ENCODE measurements at places on chromosomes 11 and 22.
A peak's percentile ranks its signal among the peaks of the same experiment; 100 is the strongest.

- DNase-seq = no peak
Observed at GRCh38 chr11:43819926-43820325, 60.7 kb upstream of the ALKBH3 start.

GRCh38 chr11:12274056-12274455 lies 103.3 kb upstream of the PARVA start:
- DNase-seq = no peak

- no peak for DNase-seq
Observed at GRCh38 chr11:69939551-69940245, 120.5 kb upstream of the FGF3 start.

GRCh38 chr11:4195909-4196308 lies 101.3 kb downstream of the RRM1 start:
- no peak for DNase-seq

DNA sequence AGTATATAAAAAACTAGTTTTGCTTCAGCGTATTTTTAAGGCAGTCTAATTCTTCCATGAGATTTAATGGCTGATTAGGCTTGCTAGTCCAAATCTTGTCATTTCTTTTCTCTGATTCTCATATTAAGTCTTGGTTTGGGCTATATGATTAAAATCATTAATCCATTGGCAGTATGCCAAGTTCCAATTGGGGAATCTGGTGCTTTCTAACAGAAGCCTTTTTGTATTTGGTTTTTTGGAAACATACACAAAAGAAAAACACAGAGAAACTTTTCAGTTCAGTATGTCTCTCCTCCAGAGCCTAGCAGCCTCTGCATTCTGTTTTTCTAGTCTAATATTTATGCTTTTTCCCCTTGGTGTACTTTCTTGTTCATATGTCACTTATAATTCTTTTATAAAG lies 37.9 kb downstream of the SWAP70 start:
- no peak for DNase-seq

- DNase-seq = no peak
Observed at GRCh38 chr11:96219981-96220623, 122.9 kb downstream of the MAML2 start.

DNA sequence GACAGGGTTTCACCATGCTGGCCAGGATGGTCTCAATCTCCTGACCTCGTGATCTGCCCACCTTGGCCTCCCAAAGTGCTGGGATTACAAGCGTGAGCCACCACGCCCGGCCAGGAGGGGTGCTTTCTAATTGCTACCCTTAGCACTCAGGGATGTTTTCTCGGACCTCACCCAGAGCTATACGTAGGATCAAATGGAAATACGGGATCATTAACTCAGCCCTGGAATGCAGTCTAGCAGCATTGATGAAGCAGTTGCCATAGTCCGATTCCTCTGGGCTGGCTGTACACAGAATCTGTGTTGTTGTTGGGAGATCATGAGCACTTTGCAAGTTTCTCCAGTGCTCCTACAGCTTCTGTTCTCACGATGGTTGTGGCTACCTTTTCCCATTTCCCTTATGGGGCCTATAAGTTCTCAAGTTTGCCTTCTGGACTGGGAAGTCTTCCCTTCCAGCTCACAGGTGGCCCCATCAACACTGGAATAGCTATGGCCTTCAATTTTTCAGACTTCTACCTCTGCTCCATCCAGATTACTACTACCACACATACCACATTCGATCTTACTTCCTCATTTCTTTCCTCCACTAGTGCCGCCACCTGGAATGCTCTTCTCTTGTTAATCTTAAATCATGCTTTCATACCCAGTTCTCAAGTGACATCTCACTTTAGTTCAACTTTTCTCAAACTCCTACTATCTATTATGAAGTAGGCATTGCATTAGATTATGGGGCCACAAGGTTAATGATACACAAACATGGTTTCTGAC lies 16.1 kb upstream of the PCF11 start:
- no peak for DNase-seq

- no peak for DNase-seq
Observed at GRCh38 chr11:87974797-87975196, 200.4 kb downstream of the RAB38 start.

DNA sequence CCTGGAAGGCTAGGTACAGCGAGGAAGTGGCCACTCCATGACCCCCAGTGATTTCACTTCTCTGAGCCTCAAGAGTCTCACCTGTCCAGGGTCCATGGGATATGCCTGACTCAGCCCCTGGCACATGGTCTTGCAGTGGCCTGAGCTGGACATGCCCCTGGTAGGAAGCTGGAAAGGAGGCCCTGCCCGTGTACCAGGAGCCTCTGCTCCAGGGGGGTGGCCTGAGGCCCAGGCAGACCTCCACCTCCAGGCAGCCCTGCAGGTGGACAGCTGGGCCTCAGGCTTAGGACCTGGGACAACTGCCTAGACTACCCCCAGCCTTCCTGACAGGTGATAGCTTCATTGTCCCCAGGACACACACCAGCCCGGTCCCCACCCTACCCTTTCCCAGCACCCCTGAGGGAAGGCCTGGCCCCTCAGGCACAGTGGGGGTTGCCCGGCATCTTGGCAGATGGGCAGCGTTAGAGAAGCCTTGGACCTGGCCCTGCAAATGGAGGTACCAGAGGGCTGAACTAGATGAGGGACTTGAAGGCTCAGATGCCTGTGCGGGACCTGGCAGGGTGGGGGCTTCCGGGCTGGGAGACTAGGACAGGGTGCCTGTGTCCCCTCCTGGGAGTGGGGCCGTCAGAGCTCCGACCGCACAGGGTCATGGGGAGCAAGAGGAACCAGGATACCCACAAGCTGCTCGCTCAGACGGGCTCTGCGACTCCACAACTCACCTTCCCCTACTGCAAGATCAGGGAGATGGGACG lies 53.6 kb downstream of the CDKN1C start:
- DNase-seq = no peak

DNA sequence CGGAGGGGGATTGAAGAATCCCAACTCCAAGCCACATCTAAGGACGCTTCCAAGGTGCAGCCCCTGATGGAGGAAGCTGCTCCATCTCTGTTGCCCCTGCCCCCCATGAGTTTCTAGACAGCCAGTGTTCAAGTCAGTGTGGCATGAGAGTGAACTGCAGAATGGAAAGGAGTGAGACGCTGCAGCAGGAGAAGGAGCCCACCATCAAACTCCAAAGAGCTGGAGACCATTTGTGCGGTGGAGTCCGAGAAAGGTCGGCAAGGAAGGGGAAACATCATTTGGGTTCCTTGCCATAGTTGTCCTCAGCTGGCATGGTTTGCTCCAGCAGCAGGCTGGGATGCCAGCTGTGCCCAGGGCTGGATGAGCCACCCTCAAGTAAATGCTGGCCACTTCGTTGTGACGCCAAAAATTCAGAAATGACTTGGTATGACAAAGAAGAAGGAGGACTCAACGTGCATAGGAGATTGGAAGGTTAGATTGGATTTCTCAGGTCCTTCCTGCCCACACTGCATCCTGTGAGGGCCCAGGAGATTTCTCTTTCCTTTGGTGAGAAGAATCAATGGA lies 16.4 kb downstream of the APOL2 start:
- DNase-seq = no peak

GRCh38 chr22:27226666-27227065 lies 569.3 kb downstream of the MIAT start:
- no peak for DNase-seq

DNA sequence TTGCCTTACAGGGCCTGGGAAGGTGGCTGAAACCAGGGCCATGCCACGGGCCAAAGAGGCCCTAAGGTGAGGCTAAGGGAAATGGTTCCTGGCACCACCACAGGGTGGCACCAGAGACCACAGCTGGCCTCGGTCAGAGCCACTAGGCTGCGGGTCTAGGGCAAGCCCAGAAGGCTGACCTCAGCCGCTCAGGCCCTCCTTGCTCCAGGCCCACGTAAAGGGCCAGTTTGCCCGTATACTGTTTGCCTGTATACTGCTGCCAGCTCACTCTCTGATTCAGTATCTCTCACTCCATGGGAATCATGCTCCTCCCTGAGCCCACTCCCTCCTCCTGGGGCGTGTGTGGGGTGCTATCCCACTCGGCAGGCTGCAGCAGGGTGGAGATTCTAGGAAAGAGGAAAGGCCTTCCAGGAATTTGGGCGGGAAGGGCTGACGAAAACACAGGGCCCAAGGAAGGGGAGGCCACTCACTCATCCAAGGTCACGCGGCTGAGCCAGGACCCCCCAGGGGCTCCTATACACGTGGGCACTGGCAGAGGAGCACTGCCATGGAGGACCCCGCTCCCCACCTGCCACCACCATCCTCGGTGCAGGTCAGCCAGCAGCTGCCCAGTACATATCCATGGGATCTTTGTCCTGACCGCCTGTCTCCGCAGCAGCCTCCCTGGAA lies 62.4 kb downstream of the NECTIN1 start:
- DNase-seq = peak; percentile 24

GRCh38 chr22:45583504-45583903 lies 80.8 kb downstream of the FBLN1 start:
- no peak for DNase-seq

GRCh38 chr11:69088676-69089146 lies 40.0 kb downstream of the TPCN2 start:
- DNase-seq = no peak

- DNase-seq = no peak
Observed at GRCh38 chr11:80155412-80156017, 714.7 kb upstream of the TENM4 start.

GRCh38 chr11:16296273-16296672 lies 60.1 kb downstream of the SOX6 start:
- DNase-seq = no peak

DNA sequence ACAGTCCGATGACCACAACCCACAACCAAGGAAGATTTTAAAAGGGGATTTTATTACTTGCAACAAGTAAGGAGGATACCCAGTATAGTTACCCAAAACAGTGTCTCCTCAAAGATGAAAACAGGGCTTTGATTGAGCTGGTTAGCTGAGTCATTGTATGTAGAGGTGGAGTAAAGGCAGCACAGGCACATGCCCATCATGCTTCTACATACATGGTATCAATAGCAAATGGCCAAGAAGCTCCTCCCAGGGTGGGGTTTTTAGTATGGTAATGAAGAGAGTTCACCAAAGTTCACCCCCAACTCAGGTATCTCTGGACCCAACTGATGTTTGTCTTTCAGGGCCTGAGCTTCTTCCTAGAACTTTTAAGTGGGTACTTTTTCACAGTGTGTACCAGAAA lies 157.1 kb upstream of the CEP126 start:
- DNase-seq = no peak

DNA sequence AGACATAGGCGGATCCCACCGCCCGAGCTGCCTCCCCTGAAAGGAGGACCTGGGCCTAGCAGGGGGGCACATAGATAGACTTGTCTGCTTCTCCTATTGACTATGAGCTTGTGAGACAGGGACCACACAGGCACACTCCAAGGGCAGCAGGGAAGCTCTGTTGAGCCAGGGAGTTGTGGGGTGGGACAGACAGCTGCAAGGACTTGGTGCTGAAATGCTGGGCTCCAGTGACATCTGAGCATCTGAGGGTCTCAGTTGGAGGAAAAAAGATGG lies 53.4 kb upstream of the ANO1 start:
- no peak for DNase-seq

DNA sequence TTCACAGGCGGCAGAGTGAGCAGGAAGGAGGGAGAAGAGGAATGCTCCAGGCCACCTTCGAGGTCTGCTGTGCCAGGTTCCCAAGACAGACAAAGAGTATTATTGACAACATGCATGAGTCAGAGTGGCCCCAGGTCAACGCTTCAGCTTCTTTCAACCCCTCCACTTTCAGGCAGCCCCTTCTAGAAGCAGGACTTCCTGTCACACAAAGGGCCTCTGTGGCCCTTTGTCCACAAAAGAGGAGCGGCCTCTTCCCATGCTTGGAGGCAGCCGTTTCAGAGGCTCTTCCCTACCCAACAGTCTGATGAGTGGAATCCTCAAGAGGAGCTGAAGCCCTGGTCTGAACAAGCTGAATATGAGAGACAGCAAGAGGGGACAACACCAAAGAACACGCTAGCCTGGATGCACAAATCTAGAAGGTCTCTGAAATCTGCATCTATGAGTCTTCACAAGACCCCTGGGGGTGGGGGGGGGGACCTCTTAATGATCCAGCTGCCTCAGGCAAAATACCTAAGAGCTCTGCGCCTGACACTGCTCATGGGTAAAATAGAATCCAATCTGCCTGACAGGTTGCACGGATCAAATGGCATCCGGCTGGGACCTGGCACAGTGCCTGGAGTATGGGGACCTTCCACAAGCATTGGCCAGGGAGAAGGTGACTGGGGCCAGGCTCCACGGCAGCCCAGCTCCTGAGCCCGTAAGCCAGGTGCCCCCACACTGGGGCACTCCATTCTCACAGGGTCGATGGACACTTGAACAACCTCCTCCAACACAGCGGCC lies 67.5 kb downstream of the PACSIN2 start:
- no peak for DNase-seq

- DNase-seq = no peak
Observed at GRCh38 chr11:21545699-21546098, 647.2 kb upstream of the ANO5 start.

- no peak for DNase-seq
Observed at GRCh38 chr11:38900211-38900610, 2302.2 kb upstream of the RAG2 start.

DNA sequence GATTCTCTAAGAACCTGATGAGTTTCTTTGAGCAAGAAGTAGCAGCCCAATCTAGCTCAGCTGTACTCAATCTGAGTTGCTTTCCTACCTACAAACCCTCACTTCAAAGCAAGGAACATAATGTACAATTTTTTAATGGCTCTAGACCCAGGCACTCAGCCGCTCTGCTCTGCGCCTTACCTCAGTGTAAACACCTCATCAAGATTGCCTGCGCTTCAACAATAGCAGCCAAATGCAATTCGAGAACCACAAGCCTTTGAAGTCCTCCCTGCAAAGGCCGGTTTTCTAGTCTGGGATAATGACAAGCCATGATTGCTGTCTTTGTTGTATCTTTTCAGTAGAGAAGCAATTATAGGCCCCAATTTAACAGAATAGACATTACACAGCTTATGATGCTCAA lies 38.0 kb downstream of the JHY start:
- no peak for DNase-seq

DNA sequence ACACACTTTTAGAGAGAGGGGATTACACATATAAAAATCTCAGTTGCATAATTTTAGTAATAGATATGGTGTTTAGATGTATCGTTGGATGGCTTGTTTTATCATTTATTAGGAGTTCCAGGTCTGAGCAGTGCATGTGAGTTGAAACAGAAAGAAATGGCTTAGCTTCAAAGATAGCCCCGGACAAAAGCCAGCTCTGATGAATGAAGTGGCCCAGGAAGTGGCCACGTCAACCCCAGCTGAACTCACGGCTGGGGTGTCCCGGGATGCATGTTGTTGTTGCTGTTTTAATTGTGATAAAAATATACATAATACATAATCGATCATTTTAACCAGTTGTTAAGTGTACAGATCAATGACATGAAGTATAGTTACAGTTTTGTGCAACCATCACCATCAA lies 1513.6 kb downstream of the BRD1 start:
- DNase-seq = no peak

GRCh38 chr11:109697140-109697843 lies 275.3 kb downstream of the C11orf87 start:
- DNase-seq = no peak

- peak; percentile 44 for DNase-seq
Observed at GRCh38 chr11:795634-796564, 2.2 kb downstream of the SLC25A22 start.

- DNase-seq = no peak
Observed at GRCh38 chr11:77071077-77071476, 4.3 kb downstream of the CAPN5 start.

GRCh38 chr11:104380358-104380757 lies 216.4 kb upstream of the PDGFD start:
- DNase-seq = no peak

GRCh38 chr22:26970809-26971394 lies 313.5 kb downstream of the MIAT start:
- DNase-seq = no peak

- no peak for DNase-seq
Observed at GRCh38 chr11:47448566-47449427, at the start of gene RAPSN. Gene RAPSN (minus strand): TSS chr11:47449136. CDS start chr11:47448964, 172 bp downstream.

- no peak for DNase-seq
Observed at GRCh38 chr11:74570266-74571061, 21.9 kb upstream of the POLD3 start.

Measured in stimulated activated CD8-positive, alpha-beta memory T cell treated with anti-CD3 and anti-CD28 coated beads, Interleukin-7, amount 100 ng/mL, for 1 hour (primary cell).